ENCODE measurements at places on chromosomes 3 and 15.

DNA sequence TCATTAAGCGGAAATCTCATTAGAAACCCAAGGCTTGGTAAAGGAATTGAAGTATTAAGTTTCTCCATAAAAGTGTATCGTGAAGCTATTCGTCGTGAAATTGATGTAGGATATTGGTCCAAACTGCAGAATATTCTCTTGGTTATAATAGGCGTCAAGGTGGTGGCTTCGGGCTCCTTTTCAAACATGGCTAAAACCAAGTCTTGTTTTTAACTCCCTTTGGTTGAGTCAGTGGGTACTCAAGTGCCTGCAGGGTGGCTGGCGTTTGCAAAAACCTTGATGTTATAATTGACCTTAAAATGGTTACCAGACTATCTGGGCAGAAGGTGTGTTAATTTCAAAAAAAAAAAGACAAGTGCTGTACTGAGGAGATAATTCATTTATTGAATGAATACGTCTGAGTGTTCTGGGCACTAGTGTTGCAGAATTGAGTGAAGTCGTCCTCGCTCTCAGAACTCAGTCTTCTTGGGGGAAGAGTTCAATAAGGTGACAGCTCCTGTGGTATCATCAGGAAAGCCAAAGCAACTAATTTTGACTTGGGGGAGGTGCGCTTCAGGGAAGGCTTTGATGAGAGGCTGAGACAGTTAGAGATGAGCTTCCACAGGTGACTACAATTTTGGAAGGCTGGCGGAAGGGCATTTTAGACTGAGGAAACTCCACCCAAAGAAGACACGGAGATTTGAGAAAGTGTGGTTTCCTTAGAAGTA, 1.5 kb downstream of the UBE2Q2 start:
- no peak for DNase-seq

DNA sequence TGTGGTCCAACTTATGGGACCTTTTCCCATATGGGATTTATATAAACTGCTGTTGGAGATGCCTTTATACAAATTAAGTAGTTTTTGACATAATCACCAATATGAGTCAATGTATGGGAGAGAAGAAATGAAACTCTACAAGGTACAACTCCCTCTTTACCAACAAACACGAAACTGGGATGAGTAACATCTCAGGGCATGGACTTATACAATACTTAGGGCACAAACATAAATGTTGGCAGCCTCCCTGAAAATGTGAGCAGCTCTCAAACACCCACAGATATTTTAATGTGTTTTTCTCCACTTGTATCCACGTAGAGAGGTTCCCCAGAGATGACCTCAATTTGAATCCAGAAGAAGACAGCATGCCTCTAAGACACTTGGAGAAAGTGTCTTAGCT, 161.6 kb downstream of the MAGI1 start:
- DNase-seq, result no peak

GRCh38 chr3:47013231-47013630, 33.8 kb downstream of the NBEAL2 start:
- no peak for DNase-seq

DNA sequence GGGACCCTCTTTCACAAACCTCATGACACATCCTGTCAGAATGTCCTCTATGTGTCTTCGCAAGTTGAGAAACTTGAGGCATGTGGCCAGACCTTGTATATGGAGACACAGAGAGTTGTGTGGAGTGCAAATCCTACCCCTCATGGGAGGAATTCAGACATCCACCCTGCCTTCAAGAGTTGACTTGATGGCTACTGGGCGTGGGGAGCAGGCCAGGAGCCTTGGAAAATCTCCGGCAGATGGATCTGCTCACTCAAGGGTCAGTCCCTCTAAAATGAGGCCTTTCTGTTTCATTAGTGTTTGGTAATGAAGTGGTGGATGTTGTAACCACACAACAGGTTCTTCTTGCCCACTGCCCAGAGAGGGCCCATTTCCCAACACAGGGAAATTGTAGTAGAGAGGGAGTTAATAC, 79.0 kb downstream of the ASB7 start:
- DNase-seq, result no peak

All from LHCN-M2 (cell line).